ENCODE measurements at places on chromosomes 2 and 18. TPM values are rescaled to one million over a fixed set of nuclear protein-coding genes. Genes with fewer than 3 reads are reported as not detected.

WNT6 gene
- total RNA-seq: 8.1 TPM

TMBIM1 gene
- 114 TPM for total RNA-seq

TFCP2L1 gene
- 4.9 TPM for total RNA-seq

MOGAT1 gene
- total RNA-seq: not detected

SPP2 gene
- not detected for total RNA-seq

BMP10 gene
- not detected for total RNA-seq

PHOSPHO2 gene
- 6.2 TPM for total RNA-seq

PROKR1 gene
- total RNA-seq: not detected

CGREF1 gene
- 10.1 TPM for total RNA-seq

NCKAP5 gene
- 0.10 TPM for total RNA-seq

ALPG gene
- total RNA-seq: 65.3 TPM

DNA sequence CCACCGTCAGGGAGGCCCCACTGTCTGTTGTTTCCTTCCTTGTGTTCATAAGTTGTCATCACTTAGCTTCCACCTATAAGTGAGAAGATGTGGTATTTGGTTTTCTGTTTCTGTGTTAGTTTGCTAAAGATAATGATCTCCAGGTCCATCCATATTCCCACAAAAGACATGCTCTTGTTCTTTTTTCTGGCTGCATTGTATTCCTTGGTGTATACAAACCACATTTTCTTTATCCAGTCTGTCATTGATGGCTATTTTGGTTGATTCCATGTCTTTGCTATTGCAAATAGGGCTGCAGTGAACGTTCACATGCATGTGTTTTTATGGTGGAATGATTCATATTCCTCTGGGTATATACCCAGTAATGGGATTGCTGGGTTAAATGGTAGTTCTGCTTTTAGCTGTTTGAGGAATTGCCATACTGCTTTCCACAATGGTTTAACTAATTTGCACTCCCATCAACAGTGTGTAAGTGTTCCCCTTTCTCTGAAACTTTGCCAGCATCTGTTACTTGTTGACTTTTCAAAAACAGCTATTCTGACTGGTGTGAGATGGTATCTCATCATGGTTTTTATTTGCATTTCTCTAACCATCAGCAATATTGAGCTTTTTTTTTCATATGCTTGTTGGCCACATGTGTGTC, 156.6 kb upstream of the NOSTRIN start:
- H3K4me3 ChIP-seq: no peak overlapping the region
- H3K4me1 ChIP-seq: no peaks in the 10 kb centered on the region
- H3K27me3 ChIP-seq: no peaks in the 10 kb centered on the region
- no peak for DNase-seq

GRCh38 chr2:231673348-231673770, 35.0 kb upstream of the PTMA start:
- H3K36me3 ChIP-seq: no peaks in the 10 kb centered on the region
- peak overlapping the region; percentile 96 for H3K27ac ChIP-seq
- H3K27me3 ChIP-seq: no peaks in the 10 kb centered on the region
- H3K4me3 ChIP-seq: peak overlapping the region; percentile 26

DNA sequence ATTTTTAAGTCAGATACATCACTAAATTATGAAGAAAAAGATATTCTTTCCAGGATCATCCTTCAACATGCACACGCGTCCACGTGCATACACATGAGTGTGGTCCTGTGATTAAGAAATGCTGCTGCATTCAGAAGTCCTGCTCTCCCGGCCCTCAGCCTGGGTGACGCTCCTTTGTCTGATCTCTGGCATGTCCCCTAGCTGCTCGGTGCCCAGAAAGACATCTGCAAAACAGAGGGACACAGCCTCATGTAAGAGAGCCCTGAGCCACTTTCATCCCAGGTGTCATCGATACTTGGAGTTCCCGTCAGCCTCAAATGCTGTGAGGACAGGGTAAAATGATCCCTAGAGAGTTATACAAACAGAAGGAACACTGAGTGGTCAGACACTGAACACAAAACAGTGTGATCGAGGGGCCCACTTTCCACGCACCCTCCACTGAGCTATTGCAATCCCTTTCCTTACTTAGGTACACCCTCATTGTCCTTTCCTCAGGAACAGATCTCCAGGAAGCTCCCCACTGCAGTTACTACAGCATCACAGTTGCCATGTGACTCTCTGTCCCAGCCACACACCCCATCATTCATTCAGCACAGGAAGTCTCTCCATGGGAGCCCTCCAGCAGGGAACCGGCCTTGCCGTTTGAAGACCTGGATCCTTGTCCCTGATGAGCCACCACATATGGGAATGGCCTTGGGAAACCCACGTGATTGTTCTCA, 32.1 kb downstream of the CRACDL start:
- no peak overlapping the region for H3K27ac ChIP-seq
- no peak overlapping the region for H3K4me3 ChIP-seq
- peaks cover 8% of the 10 kb centered on the region for H3K4me1 ChIP-seq

DNA sequence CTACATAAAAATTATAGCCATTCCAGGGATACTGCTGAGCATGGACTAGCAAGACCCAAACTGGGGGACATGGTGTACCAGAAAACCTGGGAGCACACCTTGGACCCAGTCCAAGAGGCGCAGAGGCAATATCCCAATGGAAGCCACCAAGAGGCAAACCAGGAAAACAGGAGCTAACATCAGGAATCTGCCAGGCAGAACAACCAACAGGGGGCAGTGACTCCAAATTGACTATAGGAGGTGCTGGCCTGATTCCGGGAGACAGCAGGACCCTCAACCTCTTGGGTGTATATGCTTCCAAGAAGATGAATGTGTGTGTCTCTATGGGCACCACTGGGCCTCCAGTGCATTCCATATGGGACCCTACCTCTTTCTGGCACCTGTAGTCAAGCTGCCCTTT, 172.7 kb upstream of the ARL4C start:
- no peaks in the 10 kb centered on the region for H3K36me3 ChIP-seq
- H3K4me3 ChIP-seq: no peak overlapping the region
- H3K4me1 ChIP-seq: no peaks in the 10 kb centered on the region
- no peak for DNase-seq
- no peaks in the 10 kb centered on the region for H3K27me3 ChIP-seq

DNA sequence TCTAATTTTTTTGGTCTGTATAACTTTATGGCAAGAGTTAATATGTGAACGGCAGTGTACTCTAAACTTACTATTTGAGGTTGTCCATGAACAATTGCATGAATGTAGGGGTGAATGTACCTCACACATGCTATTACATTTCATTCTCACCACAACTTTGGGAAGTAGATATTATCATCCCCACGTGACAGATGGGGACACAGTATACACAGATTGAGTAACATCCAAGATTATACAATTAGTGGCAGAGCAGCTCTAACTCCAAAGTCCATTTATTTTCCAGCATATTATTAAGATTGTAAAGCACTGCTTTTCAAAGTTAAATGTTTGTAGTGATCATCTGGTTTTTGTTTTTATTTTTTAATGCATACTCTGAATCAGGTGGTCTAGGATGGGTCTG, 622.1 kb upstream of the ZEB2 start:
- H3K4me3 ChIP-seq: no peak overlapping the region
- no peak overlapping the region for H3K27ac ChIP-seq
- no peaks in the 10 kb centered on the region for H3K36me3 ChIP-seq
- H3K4me1 ChIP-seq: no peaks in the 10 kb centered on the region

GRCh38 chr18:55239740-55240139, 280.5 kb upstream of the CCDC68 start:
- no peak overlapping the region for H3K4me3 ChIP-seq
- H3K27ac ChIP-seq: no peak overlapping the region
- peaks cover 4% of the 10 kb centered on the region for H3K4me1 ChIP-seq

DNA sequence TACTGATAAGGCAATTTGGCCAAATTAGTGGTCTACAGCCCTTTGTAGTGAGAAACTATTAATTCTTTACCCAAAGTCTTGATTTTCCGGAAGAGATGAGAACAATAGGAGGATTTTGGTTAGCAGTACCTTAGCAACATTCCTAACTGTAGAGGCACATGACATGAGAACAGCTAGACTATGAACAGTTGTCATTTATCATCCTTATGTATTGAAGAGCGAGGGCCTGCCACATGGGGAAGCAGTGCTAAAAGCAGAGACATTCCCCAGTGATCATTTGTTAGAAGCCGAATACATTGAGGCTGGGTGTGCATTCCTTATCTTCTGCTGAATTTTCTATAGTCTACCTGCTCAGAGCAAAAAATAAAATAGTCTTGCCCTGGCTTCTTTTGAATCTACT, 65.2 kb downstream of the RBBP8 start:
- peaks cover 24% of the 10 kb centered on the region for H3K36me3 ChIP-seq
- no peaks in the 10 kb centered on the region for H3K4me1 ChIP-seq
- no peaks in the 10 kb centered on the region for H3K27me3 ChIP-seq
- H3K27ac ChIP-seq: no peak overlapping the region
- no peak for DNase-seq

GRCh38 chr2:13537771-13538349, 821.1 kb downstream of the TRIB2 start:
- H3K4me1 ChIP-seq: no peaks in the 10 kb centered on the region
- DNase-seq: no peak

- DNase-seq: no peak
- no peak overlapping the region for H3K4me3 ChIP-seq
- H3K4me1 ChIP-seq: no peaks in the 10 kb centered on the region
- no peaks in the 10 kb centered on the region for H3K36me3 ChIP-seq
Observed at GRCh38 chr18:76368976-76369375, 126.1 kb downstream of the ZNF516 start.

DNA sequence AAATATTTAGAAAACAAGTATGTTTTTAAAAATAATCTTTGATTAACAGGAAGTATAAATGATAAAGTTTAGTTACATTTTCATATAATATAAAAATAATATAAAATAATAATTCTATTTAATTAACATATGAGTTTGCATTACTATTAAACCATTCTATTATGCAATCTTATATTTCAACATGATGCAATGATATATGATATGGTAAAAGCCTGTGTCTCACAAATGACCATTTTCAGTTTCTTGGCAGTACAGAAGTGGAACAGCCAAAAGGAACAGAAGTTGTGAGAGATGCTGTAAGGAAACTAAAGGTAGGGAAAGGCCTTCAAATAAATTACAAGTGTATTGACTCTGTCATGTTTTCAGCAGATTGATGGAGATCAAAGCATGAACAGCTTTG, 230.8 kb downstream of the GULP1 start:
- peaks cover 2% of the 10 kb centered on the region for H3K36me3 ChIP-seq
- no peak for DNase-seq
- no peaks in the 10 kb centered on the region for H3K4me1 ChIP-seq
- H3K27me3 ChIP-seq: no peaks in the 10 kb centered on the region

DNA sequence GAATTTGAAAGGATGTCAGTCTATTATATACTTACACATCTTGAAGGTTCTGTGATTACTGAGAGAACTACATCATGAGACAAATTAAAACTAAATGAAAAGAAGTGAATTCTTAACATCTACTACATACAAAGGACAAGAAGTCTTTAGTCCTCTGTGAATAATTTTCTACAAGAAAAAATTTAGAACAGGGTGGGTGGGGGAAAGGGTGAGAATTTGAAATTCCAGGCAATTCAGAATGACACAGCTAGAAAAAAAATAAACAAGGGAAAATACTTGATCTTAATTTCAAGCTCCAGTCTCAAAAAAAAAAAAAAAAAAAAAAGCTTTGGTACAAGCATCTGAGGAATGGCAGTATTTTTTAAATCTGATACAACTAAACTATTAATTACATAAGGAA, 15.5 kb downstream of the CUL3 start:
- no peaks in the 10 kb centered on the region for H3K36me3 ChIP-seq
- H3K27me3 ChIP-seq: no peaks in the 10 kb centered on the region
- no peak overlapping the region for H3K4me3 ChIP-seq
- no peak overlapping the region for H3K27ac ChIP-seq
- H3K4me1 ChIP-seq: peaks cover 29% of the 10 kb centered on the region

DNA sequence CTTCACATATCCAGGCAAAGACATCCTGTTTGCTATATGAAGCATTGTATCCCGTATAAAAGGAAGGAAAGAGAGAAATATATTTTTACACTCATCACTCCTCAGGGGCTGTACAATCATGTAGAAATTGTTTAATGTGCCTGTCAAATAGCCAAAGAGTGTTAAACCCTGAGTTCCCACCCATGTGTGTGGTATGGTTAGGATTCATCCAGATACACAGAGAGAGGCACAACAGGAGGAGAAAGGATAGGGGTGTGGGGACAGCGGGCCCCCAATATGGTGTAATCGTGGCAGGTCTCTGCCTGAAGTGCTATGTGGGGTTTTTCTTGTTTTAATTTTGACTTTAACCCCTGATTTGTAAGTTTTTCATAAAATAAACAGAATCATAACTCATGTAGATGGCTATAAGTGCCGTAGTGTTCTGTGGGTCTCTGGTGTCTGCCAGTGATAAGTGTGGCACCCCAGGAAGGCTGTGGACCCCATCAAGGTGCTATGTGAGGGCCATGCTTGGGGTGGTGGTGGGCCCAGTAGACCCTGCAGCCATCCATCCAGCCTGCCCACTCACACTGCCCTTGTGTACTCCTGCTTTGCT, 10.2 kb upstream of the IL18R1 start:
- H3K36me3 ChIP-seq: no peaks in the 10 kb centered on the region
- no peak for DNase-seq
- H3K4me3 ChIP-seq: no peak overlapping the region
- no peak overlapping the region for H3K27ac ChIP-seq
- no peaks in the 10 kb centered on the region for H3K4me1 ChIP-seq
- peaks cover 6% of the 10 kb centered on the region for H3K27me3 ChIP-seq

GRCh38 chr2:119015845-119016244, 73.9 kb downstream of the MARCO start:
- peaks cover 8% of the 10 kb centered on the region for H3K27me3 ChIP-seq
- H3K4me3 ChIP-seq: no peak overlapping the region
- no peak overlapping the region for H3K27ac ChIP-seq

GRCh38 chr2:185745864-185746859, 7.6 kb downstream of the FSIP2 start:
- no peaks in the 10 kb centered on the region for H3K4me1 ChIP-seq
- no peaks in the 10 kb centered on the region for H3K36me3 ChIP-seq
- no peak for DNase-seq
- no peak overlapping the region for H3K4me3 ChIP-seq

Data from Panc1 (cell line).